ENCODE measurements at places on chromosomes 6 and 20.

GRCh38 chr6:135901774-135902524 lies 50.4 kb downstream of the PDE7B start:
- DNase-seq: no peak

GRCh38 chr6:121770943-121771342 lies 335.5 kb downstream of the GJA1 start:
- DNase-seq: no peak

DNA sequence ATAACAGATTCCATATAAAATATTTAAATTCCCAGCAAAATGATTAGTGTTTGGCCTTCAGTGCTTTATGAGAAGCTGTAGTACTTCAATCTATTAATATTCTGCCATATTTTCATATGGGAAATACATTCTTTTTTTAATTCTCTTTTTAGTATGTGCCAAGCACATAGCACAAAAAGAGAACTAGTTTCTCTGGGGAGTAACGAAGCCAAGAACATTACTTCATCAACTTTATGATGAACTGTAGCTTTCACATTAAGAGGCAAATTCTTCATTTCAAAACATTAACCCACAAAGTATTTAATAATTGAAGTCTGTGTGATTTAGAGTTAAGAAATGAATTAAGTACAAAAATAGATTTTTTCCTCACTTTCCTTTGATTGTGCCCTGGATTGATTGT lies 281.0 kb upstream of the EYS start:
- no peak for DNase-seq

GRCh38 chr6:21005816-21006570 lies 471.7 kb downstream of the CDKAL1 start:
- DNase-seq: no peak

Measured in hematopoietic multipotent progenitor cell treated with erythropoietin and hydrocortisone succinate and interleukin-3 and kit ligand, for 15 days (in vitro differentiated cells).